ENCODE measurements at places on chromosomes 5 and 9.

DNA sequence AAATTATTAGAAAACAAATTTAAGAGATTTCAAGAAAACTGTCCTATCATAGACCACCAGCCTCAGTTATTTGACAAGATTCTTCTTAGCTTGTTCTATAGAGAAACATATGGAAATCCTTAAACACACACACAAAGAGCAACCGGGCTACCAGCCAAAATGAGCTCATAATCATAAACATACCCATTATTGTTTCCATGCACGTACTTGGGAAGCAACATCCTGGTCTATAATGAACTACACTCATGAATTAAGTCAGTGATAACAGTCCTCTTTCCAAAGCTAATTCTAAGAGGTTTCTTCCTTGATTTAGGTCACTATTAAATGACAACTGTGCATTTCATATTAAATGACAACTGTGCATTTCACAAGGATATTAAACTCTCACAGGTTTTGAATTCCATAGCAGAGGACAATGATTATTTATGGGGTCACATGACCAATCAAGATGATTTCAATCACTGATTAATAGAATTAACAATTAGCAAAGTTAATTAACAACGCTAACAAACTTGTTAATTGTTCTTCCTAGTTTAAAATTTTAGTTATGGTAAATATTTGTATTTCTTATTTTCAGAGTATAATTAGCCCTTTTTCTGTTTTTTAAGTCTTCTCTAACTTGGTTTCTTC is 77.0 kb downstream of the OXCT1 start:
- DNase-seq = peak; percentile 70

- DNase-seq = no peak
Observed at GRCh38 chr5:74431290-74431669, 209.2 kb downstream of the ENC1 start.

GRCh38 chr9:2332663-2333062 is 288.9 kb upstream of the VLDLR start:
- DNase-seq = no peak

DNA sequence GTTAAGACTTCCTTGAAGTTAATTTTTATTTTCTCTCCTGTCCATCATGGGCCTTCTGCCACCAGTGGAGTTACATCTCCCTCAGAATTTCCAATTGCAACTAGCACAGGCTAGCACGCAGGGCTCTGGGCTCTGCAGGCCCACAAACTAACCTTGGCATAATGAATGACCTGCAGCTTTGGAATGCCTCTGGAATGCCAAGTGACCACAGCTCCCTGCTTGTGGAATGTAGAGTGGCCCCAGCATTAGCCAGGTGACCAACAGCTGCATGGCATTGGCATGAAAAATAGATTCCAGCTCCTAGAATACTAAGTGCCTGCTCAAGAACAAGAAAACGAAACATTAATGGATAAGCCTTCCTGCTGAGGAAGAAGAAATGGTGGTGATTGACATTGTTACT is 726.1 kb downstream of the BRINP1 start:
- DNase-seq = no peak
